ENCODE measurements at places on chromosomes 12 and 14.

DNA sequence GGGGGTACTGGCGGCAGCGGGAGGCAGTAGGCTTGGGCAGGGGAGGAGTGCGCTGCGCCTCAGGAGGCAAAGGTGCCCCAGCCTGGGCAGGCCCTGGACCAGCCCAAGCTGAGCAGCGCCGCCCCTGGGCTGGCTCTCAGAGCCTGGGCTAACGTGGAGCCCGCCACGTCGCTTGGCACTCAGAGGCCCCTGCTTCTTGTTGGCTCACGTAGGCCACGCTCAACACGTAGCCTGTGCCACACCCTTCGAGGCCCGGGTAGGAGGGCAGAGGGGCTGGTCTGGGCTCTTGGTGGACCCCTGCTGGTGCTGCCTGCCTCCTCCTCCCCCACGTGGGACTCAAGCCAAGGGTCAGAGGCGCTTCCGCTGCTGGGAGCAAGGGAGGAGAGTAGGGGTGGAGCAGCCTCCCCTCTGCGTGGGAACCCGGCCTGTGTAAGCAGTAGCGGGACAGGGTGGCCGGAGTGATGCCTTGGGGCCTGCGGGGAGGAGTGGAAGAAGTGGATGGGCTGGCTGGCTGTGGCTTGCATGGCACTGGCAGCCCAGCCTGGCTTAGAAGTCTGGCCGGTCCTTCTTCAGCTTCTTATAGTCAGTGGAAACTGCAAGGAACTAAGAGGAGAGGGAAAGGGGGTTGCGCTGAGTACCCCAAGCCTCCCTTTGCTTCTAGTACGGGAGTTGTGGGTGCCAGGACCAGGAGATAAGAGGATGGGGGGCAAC, 5.7 kb downstream of the SHMT2 start:
- peak; percentile 11 for ATAC-seq

GRCh38 chr14:85317491-85318021, 212.4 kb upstream of the FLRT2 start:
- no peak for ATAC-seq

DNA sequence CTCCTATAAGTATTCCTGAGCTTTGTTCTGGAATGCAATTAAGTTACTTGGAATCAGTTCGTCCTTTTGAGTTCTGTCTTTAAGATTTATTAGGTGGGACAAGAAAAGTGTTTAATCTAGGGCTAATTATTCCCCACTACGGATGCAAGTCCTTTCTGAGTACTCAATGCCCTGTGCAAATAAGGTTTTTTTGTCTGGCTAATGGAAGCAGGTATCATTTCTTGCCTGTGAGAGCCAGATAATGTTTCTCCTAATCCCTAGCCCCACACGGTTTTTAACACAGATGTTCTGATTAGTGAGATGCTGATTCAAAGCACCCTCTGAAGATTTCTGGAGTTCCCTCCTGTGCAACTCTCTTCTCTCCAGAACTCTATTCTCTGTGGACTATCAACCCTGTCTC, 296.6 kb upstream of the PRICKLE1 start:
- ATAC-seq = no peak

DNA sequence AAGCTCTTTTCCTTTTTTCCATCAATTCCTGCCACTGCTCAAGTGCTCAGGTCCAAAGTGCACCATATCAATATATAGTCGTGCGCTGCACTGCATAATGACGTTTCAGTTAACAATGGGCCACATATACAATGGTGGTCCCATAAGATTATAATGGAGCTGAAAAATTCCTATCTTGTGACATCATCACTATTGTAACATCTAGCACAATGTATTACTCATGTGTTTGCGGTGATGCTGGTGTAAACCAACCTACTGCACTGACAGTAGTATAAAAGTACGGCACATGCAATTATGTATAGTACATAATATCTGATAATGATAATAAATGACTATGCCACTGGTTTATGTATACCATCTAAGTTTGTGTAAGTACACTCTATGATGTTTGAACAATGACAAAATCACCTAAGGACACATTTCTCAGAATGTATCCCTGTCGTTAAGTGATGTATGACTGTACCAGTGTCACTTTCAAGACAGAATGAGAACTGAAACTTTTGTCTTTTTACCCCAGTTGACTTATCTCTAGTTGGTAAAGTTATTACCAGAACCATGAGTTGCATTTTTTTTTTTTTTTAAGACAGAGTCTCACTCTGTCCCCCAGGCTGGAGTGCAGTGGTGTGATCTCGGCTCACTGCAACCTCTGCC, 53.7 kb upstream of the INSM2 start:
- ATAC-seq = peak; percentile 64
